ENCODE measurements at places on chromosomes 13 and 19.

DNA sequence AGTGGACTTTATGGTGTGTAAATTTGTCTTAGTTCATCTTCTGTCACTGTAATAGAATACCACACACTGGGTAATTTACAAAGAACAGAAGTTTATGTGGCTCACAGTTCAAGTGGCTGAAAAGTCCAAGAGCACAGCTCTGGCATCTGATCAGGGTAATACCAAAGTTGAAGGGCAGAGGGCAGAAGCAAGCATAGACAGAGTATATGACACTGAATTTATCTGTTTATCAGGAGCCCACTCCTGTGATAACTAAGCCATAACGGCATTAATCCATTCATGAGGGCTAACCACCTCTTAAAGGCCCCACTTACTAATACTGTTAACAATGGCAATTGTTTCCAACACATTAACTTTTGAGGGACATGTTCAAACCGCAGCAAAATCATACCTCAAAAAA is 4.0 kb upstream of the RFXAP start:
- DNase-seq: no peak

GRCh38 chr13:99391781-99392469 is 84.7 kb upstream of the GPR183 start:
- DNase-seq: no peak

DNA sequence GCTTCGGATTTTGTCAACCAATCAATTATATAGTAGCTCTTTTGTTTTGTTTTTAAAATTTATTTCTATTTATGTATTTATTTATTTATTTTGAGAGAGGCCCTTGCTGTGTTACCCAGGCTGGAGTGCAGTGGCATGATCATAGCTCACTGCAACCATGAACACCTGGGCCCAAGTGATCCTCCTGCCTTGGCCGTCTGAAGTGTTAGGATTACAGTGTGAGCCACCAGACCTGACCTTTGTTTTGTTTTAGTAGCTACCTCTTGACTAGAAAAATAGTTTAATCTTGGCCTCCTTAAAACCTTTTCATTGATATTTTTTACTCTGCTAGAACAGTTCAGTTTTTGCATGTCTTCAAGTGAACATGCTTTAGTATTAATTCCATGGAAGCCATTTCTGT is 15.1 kb downstream of the GARRE1 start:
- no peak for DNase-seq

DNA sequence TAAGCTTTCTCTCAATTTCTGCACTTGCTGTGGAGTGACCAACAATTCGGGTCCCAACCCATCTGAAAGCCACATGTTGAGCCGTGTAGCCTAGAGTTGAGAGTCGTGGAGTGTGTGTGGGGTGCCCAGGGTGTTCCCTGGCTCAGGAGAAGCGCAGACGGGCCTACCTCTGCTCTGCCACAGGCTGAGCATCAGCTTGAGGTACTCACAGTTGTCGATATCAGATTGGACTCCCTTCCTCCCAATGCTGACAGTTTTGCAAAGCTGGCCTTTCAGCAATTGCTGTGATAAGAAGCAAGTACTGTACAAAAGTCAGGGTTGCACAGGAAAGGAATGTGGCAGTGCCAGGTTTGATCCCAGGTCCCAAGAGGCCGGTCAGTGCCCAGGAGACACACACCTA is 133.4 kb upstream of the SPACA7 start:
- DNase-seq: no peak

DNA sequence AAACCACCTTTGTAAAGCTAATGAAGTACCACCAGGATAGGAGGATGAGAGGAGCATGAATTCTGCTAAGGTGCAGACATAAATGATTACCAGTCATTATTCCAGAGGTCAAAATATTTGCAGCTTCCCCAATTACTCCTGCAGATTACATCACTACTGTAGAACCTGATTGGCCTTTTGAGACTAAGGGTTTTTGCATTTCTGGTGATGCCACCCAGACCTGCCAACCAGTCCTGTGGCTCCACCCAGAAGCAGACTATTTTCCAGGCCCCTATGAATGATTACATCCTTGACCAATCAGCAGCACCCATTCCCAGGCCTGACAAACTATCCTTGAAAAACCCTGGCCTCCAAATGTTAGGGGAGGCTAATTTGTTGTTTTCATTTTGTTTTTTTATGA is 11.2 kb upstream of the KCNC3 start:
- no peak for DNase-seq

GRCh38 chr13:111962431-111962891 is 104.5 kb upstream of the SOX1 start:
- no peak for DNase-seq

GRCh38 chr13:49497272-49497671 is 1.5 kb downstream of the PHF11 start:
- DNase-seq: no peak

GRCh38 chr19:18150776-18151624 is 2.0 kb upstream of the PIK3R2 start:
- no peak for DNase-seq

- no peak for DNase-seq
Observed at GRCh38 chr13:85140192-85140591, 659.0 kb downstream of the SLITRK6 start.

GRCh38 chr19:52171321-52172169 is at the start of gene ZNF836:
Gene ZNF836, minus strand, starts transcription at chr19:52171621. Its CDS starts 3,549 bp downstream, at chr19:52168072.
- DNase-seq: peak; percentile 85

DNA sequence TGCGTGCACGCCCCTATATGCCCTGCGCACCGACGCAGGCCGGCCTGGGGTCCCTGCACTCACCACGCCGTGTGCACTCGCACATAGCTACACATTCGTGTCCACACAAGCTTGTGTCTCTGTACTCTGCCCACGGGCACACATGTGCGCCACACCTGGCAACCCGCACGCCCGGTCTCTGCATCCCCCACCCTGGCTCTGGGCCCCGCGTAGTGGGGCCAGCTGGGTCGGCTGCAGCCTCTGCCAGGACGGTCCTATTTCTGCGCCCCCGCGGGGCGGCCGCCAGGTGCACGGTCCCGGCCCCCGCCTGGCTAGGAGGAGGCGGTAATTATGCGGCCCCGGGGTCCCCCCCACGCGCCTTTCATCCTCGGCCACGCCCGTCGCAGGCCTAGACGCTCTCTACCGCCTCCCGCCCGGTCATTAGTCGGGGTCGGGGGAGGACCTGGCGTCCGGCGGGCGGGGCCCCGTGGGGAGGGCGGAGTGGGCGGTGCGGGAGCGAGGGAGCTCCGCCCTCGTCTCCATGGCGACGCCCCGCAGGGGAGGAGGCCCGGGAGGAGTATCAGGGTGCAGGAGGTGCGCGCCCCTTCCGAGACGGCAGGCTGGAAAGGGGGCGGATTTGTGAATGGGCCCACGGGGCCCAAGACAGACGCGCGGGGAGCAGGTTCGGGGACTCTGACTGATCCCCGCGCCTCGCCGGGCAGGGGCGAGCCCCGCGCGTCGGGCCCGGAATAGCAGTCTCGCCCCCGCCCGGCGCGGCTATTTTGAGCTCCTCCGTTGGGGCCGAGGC is 2.8 kb upstream of the CIRBP start:
- DNase-seq: peak; percentile 85

DNA sequence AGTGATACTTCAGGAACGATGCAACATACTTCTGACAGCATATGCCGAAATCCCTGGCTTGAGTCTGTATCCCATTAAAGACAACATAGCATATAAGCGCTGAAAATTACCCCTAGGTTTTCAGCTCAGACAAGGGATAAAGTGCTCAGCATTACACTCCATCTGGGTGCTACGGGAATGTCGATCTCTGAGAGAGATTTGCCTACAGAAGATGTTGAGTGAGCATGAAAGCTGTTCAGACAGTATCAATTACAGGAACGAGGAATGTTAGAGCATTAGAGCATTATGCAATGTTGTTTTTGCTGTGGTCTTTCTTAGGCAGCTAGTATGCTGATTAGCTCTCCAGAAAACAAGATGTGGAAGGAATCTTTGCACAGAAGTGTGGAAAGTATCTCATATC is 484.5 kb downstream of the LIG4 start:
- DNase-seq: no peak

DNA sequence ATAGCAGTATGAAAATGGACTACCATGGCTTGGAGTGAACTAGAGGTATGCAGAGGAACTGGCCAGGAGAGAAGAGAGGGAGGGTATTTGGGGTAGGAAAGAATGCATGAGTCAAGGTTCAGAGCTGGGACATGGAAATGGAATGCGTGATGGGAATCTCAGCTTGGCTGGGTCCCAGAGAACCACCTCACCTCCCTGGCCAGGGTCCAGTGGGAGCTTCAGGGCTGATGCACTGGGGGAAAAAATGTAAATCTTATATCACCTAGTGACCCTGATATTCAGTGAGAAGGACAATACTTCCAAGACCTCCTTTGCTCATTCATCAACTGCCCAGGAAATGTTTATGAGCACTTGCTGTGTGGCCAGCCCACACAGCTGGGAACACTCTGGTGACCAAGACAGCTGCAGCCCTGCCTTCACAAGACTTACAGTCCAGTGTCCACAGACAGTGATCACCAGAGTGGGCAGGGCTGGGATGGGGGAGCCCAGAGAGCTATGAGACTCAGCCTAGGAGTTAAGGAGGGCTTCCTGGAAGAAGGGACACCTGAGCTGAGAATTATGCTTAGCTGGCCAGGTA is 12.8 kb downstream of the IGSF23 start:
- no peak for DNase-seq

GRCh38 chr13:68304286-68304893 is 1074.3 kb upstream of the PCDH9 start:
- DNase-seq: no peak

GRCh38 chr13:47480951-47481350 is 520.1 kb downstream of the SUCLA2 start:
- DNase-seq: no peak

DNA sequence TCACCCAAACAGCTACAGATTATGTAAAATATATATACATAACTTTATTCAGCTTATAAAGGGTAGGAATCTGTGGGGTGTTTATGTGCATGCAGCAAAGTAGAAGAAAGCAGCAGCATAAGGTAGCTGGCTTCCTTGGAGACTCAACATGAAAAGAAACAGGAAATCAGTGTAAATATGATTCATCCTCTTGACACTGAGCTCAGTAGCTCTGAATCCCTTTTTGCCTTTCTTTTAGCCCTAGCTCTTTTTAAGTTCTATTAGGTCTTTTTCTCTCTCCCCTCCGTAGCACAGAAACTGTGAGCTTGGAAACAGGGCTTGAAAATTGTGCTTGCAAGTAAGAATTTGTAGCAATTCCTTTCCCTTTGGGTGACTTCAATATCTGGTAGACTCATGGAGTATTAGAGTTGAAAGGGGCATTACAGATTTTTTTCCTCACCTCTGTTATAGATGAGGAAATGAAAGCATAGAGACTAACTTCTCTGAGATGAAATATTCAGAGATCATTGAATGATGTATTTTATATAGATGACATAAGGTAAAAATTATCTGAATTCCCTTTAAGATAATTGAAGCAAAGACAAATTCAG is 314.4 kb downstream of the PCDH9 start:
- DNase-seq: no peak

DNA sequence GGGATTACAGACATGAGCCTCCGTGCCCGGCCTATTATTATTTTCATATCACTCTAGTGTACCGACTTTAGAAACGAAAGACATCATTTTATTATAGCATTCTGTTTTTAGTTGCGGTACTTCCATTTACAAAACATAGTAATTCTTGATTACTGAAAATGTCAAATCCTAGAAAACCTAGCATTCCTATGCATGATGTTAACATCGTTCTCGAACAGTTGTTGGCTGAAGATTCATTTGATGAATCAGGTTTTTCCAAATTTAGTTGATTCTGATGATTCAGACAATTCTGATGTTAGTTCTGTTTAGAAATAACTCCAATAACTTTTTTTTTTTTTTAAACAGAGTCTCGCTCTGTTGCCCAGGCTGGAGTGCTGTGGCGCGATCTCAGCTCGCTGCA is 11.5 kb upstream of the MTRF1 start:
- no peak for DNase-seq

- DNase-seq: peak; percentile 62
Observed at GRCh38 chr19:970695-971094, 13.4 kb upstream of the WDR18 start.

- no peak for DNase-seq
Observed at GRCh38 chr19:1163934-1164683, 10.0 kb downstream of the SBNO2 start.
